Stimulated activated CD8-positive, alpha-beta memory T cell treated with anti-CD3 and anti-CD28 coated beads, Interleukin-7, amount 100 ng/mL, for 1 hour (primary cell): ENCODE measurements at places on chromosomes 2 and 18.

- DNase-seq = no peak
These were observed 783.1 kb upstream of the LRRTM1 start for GRCh38 chr2:81087646-81088045.

DNA sequence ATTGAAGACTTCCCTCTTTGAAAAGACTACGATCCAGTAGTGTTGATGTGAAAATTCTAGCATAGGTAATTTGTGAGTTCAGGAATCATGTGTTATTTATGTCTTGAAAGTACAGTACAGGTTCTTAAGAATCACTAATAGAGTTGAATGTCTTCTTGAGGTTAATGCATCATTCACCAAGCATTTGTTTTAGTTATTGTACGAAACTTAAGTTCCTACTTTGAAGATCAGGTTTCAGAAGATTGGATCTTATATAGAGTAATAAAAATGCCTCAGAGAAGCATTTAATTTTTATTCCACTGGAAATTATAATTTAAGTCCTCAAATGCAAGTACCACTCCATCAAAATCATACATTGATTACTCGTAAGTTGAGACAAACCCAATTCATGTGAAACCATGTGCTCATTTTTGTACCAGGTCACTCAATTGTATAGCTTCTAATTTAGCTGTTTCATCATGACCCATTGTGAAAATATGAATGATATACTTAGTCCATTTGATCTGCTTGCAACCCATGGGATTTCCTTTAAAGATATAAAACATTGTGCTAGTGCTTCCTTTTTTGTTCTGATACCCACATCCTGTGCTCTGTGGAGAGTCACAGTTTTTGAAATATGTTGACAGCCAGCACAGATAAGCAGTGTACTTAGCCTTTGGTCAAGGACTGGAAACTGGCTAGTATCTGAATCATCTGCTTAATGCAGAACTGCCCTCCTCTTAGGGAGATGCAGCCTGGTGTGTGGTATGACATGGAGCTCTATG lies 22.5 kb upstream of the RAB27B start:
- DNase-seq = no peak

DNA sequence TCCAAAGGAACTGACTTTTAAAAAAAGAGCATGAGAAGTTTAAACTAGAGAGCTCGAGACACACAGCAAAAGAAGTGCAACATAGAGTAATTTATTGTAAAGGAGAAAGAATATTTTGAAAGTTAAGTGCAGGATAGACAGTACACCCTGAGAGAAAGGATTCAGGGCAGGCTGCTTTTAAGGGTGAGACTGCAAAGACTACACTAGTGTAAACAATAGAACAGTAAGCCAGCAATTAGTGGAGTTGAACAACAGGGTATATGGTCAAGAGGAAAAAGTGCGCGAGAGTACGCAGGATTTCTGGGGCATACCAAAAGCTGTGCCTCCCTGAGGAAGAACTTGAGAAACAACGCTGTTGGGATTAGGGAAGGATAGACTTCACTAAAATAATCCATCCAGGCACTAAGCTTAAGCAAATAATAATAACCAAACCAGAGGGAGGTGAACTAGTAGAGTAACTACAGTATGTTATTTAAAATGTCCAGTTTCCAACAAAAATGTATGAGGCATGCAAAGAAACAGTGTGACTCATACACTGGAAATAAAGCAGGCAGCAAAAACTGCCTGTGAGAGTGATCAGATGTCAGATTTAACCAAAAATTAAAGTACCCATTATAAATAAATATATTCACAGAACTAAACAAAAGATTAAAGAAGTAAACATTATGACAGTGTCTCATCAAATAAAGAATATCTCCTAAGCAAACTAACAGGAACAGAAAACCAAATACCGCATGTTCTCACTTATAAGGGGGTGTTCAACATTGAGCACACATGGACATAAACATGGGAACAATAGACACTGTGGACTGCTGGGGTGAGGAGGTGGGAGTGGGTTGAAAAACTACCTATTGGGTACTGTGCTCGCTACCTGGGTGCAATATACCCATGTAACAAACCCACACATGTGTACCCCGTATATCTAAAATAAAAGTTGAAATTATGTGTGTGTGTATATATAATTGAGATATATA lies 40.5 kb upstream of the EMILIN2 start:
- DNase-seq = no peak

DNA sequence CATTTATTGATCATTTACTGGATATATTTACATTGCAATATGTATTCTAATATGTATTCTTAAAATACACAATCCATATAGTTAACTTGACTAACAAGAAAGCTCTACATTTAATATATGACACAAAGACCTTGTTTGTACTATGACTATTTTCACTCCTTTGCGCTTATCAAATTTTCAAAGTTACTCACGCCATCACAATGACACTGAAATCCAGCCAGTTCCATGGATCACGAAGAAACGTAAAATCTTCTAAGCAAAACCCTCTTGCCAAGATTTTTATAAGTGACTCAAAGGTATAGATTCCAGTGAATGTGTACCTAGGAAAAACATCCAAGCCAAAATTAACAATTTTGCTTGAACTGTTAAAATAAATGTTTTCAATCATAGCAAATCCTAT lies 39.6 kb downstream of the SCN3A start:
- no peak for DNase-seq

GRCh38 chr2:86012007-86012712 lies 93.5 kb downstream of the POLR1A start:
- no peak for DNase-seq

DNA sequence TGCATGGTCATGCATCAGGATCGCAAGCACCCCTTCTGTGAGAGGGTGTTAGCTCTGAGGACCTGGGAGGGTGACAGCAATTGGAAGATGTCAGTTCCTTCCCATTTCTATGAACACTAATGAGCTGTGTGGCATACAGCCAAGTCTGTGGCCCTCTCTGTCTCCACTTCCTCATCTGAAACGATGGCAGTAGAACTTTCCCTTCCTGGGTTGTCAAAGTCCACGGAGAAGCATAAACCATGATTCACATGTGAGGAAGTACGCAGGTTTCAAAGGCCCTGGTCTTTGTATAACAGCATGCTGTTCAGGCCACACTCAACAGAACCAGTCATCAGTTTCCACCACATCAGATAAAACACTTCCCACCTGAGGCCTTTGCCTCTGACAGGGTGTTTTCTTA lies 167.4 kb upstream of the RAB6C start:
- DNase-seq = no peak

DNA sequence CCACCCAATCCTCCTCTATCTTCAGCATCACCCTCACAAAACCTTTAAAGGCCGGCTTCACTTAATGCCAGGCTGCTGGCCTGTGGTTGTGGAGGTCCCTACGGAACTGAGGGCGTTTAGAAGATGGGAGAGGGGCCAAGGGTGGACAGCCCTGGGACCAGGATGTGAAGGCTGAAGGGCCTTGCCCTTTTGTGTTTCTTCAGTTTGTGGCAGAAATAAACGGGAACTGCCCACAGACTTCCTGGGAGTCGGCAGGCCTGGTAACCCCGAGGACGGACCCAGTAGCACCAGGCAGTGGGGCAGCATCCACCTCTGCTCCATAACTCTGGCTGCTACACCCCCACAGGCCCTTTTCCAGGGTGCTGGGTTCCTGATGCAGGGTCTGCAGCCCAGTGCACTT lies 51.3 kb downstream of the LYPD1 start:
- no peak for DNase-seq

DNA sequence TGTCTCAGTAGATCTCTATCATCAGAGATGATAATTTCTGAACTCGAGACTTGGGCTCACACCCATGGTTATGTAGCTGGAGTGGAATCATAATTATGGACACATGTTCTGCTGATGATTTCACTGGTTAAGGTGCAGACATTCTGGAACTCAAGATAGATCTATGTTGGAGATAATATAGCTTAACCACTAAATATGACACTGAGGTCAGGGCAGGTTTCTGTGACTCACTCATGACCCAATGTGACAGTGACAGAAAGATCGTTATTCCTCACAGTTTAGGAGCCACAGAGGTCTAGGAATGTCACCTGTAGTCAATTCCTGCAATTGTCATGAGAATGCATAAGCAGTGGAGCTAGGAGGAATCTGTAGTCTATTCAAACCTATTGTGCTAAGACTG lies 828.6 kb downstream of the TRIB2 start:
- no peak for DNase-seq

DNA sequence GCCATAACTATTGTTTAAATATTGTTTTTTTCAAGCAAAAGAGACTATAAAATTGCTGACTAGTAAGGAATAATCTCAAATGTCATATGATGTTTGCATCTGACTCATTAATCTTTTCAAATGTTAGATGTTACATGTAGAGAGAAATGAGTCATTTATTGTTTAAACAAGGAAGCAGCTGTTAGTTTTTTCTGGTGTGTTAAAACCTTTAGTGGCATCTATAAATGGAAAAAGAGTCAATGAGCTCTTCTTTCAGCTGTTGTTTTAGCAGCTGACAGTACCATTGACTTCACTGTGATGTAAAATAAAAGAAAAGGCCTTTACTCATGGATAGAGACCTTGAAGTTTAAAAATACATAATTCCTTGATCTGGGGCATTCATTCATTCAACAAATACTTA lies 1.8 kb upstream of the KLHL41 start:
- no peak for DNase-seq

DNA sequence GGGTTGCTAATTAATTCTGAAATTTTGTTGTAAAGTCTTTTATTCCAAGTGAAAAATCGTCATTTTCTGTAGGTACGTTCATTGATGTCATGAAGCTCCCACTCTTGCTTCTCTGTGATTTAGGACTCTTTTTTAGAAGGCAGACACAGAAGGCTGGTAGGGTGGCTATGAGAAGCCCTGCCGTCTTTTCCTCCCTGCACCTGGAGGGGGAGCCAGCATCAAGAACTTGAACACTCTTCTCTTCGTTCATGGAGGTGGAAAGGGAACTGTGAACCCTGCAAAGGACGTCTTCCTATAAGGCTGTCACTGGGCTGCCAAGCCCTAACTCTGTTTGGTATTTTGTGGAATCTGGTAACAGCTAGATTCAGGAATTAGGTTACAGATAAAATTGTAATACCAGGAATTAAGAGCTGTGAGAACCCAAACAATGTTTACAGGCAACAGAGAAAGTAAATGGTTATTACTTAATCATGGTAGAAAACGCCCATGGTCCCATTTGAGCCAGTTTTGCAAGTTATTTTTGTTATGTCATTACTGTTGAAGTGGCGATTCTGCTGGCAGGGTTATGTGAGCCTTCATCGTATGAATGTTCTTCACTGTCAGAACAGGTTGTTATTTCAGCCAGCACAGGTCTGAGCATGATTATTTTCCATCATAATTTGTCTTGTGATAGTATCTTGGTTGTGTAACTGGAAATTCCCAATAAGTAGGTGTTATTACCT lies 112.2 kb downstream of the OSBPL6 start:
- no peak for DNase-seq

DNA sequence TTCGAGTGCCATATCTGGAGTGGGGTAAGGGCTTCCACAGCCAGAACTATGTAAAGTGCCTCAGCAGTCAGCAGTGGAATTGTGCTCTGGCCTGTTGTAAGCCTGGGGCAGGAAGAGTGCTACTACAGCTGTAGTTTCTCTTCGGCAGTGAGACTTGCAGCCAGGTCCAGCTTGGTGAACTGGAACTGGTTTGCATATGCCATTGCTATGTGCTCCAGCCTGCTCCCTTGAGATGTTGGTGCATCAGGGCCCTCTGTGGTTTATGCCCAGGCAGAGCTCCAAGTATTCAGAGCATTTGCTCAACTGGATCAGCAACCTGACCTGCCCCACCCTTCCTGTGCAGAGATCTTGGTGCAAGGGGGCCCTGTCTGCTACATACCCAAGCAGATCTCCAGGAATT lies 47.8 kb downstream of the ZNF804A start:
- no peak for DNase-seq

DNA sequence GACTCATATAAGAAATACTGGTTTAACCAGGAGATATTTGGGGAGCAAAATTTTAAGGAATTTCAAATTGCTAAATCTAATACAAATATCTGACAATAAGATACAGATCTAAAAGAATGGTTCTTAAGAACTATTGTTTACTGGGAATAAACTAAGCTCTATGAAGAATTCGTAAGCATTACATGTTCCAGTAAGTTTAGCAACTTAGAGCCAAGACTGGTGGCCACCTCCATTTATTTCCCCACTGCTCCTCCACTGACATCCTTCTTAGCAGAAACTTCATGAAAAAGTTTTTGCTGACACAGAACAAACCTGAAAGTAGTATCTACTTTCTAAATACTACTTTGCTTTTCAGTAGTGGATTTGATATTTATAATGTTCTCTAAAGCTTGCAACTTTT lies 83.0 kb downstream of the ACSL3 start:
- no peak for DNase-seq

GRCh38 chr18:80198994-80199748 lies 48.1 kb downstream of the PARD6G start:
- no peak for DNase-seq

- no peak for DNase-seq
These were observed 3.5 kb downstream of the PELI1 start for GRCh38 chr2:64140665-64141200.
